ENCODE measurements at places on chromosomes 13 and 19. TPM values are rescaled to one million over a fixed set of nuclear protein-coding genes. Genes with fewer than 3 reads are reported as not detected.

The NKPD1 gene
- total RNA-seq, result 0.32 TPM

The ZNF730 gene
- 0.32 TPM for total RNA-seq

The MEIOSIN gene
- total RNA-seq, result not detected

The PODNL1 gene
- total RNA-seq, result 3.3 TPM

The RPS16 gene
- total RNA-seq, result 1,507 TPM

The DGKH gene
- total RNA-seq, result 19.4 TPM

The C1QTNF9B gene
- total RNA-seq, result not detected

- DNase-seq, result no peak
These were observed 20.8 kb upstream of the CASP14 start for GRCh38 chr19:15028490-15028889.

- DNase-seq, result peak; percentile 60
These were observed 915 bp downstream of the SHC2 start for GRCh38 chr19:459724-460511.

- no peak for DNase-seq
These were observed 2.6 kb downstream of the ACSBG2 start for GRCh38 chr19:6138066-6138465.

GRCh38 chr13:113061271-113061625, 44.3 kb upstream of the F7 start:
- DNase-seq, result no peak

DNA sequence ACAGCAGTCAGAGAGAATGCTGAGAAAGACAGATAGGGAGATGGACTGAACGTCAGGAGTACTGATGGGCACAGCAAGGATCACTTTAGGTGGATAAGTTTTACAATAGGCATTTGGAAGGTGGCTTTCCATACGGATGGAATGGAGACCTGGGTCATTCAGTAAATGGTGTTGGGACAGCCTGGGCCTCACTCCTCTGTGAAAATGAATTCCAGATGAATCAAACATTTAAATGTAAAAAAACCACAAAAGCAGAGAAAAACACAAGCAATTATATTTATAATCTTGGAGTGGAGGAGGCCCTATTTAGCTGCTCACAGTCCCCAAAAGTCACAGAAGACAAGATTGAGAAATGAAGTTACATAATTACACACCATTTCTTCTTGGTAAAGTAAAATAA, 4.7 kb downstream of the IL17D start:
- no peak for DNase-seq

DNA sequence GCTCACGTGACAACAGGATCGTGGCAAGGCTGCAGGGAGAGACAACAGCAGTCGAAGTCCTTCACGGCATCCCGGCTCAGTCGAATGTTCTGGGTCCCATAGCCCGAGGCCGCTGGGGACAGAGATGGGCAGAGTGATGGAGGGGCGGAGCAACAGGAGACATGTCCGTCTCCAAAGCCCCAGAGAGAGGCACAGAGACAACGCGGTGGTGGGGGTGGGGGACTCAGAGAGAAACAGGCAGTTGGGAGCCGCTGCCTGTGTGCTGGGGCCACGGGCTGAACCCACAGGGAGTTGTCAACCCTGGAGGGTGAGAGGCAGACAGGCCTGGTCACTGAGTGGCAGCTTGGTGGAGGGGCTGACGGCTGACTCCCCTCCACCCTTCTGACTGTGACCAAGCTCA, 20.4 kb downstream of the NOSIP start:
- no peak for DNase-seq

DNA sequence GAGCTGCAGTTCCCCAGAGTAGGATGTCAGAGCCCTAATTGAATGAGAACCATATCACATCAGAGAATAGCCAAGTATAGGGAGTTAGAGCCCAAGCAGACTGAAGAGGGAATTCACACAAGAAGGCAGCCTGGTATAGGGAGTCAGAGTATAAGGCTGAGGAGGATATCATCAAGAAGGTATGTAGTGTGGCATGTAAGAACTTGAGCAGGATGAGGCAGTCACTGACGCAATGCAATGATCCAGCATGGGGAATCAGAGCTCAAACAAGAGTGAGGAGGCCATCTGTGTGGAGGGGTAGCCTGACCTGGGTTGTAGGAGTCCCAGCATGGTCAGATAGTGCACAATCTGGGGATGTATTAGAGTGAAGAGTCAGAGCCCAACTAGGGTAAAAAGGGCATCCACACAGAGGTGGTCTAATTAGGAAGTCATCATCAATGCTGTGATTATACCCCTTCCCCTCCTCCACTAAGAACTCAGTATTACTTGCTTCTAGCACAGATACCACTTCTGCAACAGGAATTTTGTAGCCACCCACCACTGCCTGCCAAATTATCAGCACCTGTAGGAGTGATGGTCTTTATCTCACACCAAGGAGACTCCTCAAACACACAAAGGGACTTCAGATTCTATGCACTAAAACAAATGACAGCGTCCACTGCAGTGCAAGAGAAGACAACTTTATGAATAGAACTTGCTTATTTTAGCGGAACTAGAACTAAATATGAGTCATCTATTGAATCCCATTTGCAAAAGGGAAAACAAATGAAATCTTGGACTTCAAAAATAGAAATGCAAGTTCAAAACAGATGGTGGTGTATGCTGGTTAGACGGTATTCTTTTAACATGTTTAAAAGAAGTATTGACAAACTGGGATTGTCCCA, 107.2 kb downstream of the FNDC3A start:
- DNase-seq, result no peak

DNA sequence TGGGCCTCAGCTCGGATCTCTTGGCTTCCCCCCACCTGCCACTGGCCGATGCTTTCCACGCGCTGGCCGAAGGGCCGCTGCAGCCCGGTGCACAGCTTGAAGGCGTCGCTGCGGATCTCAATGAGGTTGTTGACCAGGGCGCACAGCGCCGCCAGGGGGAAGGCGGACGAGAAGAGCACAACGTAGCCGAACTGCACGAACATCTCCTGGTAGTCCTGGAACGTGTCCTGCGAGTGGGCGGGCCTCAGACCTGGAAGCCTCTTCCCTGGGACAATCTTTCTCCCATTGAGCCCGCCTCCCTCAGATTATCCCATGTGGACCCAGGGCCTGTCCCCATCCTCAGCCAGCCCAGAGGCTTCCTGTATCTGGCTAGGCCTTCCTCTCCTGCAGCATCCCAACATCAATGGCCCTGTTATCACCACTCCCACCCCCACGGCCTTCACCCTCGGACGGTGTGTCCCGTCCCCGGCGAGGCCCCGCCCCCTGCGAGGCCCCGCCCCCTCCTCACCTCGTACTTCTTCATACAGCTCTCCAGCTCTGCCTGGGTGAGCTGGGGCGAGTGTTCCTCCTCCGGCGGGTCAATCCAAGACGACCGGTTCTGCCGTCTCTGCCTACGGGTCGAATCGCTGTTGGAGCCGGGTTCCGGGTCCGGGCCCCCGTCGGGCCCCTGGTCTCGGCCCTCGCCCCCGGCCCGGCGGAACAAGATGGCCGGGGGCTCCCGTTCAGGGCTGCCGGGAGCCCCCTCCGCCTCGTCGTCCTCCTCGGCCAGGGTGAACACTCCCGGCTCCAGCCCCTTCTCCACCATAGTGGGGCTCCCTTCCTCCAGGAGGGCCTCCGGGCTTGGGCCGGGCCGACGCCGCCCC, 6.8 kb downstream of the ANO8 start:
- peak; percentile 89 for DNase-seq

DNA sequence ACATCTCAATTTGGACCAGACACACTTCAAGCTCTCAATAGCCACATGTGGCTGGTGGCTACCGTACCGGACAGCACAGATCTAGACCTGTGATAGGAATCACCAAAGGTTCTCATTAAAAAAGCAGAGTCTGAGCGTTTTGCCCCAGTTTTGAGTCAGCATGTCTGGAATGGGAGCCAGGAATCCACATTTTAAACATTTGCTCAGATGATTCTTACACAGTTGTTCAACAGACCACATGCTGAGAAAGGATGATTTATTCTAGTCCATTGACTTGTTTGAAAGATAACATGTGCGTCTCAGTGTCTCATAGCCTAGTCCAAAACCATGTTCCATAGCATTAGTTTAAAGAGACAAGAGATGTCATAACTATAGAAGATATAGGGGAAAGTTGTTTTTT, 53.4 kb downstream of the FLT3 start:
- DNase-seq, result no peak

- DNase-seq, result no peak
These were observed 40.2 kb downstream of the RAB20 start for GRCh38 chr13:110521296-110521680.

DNA sequence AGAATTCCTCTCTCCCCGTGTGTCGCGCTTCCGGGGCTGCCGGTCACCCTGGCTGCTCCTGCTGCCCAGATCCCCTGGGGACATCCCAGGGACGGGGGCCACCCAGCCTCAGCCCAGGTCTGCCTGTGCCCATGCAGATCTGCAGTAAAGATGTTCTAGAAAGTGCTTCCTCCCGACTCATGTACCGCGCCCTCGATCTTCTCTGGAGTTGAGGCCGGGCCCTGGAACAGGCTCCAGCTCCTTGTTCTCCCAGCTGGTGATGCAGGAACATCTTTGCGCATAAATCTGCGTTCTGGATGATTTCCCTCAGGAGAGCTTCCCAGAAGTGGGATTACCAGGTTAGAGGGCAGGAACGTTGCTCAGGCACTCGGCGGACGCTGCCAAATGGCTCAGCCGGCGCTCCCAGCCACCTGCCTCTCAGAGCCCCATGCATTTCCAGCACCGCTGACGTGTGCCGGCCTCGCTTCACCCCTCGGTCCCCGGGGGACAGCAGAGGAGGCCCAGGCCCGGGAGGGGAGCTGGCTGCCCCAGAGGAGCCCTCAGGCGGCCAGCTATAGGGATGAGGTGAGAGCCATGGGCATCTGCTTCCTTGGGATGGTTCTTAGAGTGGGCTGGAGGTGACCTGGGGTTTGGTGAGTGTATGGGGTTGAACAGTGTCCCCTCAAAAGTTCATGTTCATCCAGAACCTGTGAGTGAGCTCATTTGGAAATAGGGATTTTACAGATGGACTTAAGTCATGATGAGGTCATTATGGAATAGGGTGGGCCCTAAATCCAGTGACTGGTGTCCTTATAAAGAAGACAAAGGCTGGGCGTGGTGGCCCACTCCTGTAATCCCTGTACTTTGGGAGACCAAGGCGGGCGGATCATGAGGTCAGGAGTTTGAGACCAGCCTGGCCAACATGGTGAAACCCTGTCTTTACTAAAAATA, 42.6 kb downstream of the CRTC1 start:
- no peak for DNase-seq

GRCh38 chr19:6414793-6415590, 9.6 kb downstream of the KHSRP start:
- DNase-seq, result no peak

- no peak for DNase-seq
These were observed 119.2 kb upstream of the SPACA7 start for GRCh38 chr13:112256716-112257494.

- DNase-seq, result peak; percentile 41
These were observed 741 bp downstream of the PLEKHF1 start for GRCh38 chr19:29665826-29666577.

GRCh38 chr13:21365574-21365973, 93.5 kb downstream of the ZDHHC20 start:
- no peak for DNase-seq

- peak; percentile 96 for DNase-seq
These were observed 580 bp downstream of the HSD17B14 start for GRCh38 chr19:48835734-48836088.

DNA sequence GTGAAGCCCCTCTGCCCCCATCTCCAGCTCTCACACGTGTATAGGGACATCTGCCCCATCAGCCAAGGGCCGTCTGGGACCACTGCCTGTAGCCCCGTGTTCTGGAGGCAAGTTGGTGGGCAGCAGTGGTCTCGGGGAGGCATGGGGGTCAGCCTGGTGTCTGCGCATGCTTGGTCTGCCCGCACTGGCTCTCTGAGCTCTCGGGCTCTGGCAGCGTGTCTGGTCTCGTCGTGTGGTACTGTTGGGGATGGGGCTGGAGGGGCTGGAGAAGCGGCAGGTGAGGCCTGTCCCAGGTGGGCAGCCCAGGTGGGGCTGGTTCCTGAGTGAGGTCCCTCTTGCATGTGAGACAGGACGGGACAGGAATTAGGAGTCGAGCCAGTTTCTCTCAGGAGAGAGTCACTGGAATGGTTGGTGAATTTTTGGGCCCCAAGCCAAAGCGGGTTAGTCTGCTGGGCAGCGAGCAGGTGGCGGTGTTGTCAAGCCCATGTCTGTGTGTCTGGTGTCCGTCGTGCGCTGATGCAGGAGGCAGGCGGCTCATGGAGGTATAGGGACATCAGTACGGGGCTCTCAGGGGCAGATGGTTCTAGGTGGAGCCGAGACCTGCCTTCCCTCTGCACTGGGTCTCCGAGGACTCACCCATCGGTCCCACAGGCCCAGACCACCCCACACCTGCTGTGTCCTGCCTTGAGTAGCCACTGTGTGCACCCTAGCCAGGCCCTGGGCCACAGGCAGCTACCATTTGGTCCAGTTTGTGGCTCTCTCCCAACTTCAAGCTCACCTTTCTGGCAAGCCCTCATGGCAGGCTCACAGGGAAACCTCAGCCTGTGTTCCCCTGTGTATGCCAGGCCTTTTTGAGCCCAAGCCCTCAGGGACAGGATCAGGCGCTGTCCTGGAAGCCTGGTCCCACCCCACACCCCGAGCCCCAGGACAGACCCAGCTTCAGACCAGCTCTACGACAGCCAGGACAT, 18.2 kb downstream of the COMP start:
- no peak for DNase-seq

DNA sequence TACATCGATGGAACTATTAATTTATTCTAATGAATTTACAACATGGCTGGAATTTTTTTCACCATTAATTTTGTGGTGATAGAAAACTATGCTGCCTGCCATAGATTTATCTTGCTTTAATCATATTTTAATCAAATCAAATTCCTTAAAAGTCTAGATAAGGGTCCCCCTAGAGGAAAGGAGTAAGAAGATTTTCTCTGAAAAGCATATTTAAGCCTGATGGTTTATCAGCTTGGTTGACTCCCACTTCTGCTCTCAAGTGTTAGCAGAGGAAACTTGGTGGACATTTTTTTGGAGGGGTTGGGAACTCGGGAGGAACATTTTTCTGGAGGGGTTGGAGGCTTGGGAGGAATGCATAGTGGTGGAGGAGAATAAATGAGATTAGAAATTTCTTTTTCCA, 253.3 kb downstream of the KCNRG start:
- no peak for DNase-seq

GRCh38 chr19:40552848-40553247, 23.8 kb upstream of the SHKBP1 start:
- no peak for DNase-seq

GRCh38 chr13:31286930-31287329, 87.2 kb downstream of the B3GLCT start:
- no peak for DNase-seq

GRCh38 chr19:48403606-48404005, 10.1 kb downstream of the GRIN2D start:
- DNase-seq, result peak; percentile 60

- DNase-seq, result no peak
These were observed 45.3 kb upstream of the TRPC4 start for GRCh38 chr13:37914781-37915391.

- no peak for DNase-seq
These were observed 57.9 kb upstream of the VSTM2B start for GRCh38 chr19:29467824-29468401.

GRCh38 chr13:112907286-112907685, 61.7 kb upstream of the MCF2L start:
- DNase-seq, result no peak

DNA sequence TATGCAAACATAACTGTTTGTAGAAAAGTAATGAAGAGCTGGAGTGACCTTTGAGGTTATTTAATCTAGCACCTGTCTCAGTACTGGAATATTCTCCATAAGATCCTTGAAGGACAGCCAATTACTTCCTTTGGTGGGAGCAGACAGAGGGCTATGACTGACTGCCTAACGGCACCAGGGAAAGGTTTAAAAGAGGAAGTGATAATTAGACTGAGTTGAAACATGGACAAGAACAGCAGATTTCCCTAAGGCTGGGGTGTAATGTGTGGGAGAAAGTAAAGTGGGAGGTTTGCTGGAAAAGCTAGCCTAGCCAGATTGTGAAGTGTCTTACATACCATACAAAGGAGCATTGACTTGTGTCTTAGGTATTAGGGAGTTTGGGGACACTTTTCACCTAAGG, 191.3 kb upstream of the PCDH9 start:
- DNase-seq, result no peak
